ENCODE measurements at places on chromosomes 16 and 17. TPM values are rescaled to one million over a fixed set of nuclear protein-coding genes. Genes with fewer than 3 reads are reported as not detected.

CHMP1A gene
- 110 TPM for total RNA-seq

ADAD2 gene
- not detected for total RNA-seq

ZNF48 gene
- total RNA-seq = 10.9 TPM

OR3A3 gene
- not detected for total RNA-seq

DNA sequence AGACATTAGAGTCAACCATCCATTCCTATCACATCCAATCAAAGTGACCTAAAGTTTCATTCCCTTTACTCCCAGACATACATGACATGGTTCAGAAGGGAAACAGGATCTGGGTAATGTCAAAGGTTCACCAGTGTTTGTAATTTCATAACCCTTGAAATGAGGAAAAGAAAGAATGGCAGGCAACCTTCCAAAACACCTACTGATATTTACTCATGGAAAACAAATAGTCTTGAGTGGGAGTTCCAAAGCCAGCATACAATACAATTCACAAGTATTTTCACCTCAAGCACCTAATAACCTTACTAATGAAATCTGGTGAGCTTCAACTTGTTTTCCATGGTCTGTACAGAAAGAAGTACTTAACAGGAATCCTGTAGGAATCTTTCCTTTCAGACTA is 72.5 kb upstream of the AXIN2 start:
- DNase-seq = no peak

GRCh38 chr17:4769628-4770027 is 2.1 kb upstream of the TM4SF5 start:
- DNase-seq = peak; percentile 85

GRCh38 chr17:77893144-77894044 is 65.1 kb upstream of the TNRC6C start:
- DNase-seq = peak; percentile 44

DNA sequence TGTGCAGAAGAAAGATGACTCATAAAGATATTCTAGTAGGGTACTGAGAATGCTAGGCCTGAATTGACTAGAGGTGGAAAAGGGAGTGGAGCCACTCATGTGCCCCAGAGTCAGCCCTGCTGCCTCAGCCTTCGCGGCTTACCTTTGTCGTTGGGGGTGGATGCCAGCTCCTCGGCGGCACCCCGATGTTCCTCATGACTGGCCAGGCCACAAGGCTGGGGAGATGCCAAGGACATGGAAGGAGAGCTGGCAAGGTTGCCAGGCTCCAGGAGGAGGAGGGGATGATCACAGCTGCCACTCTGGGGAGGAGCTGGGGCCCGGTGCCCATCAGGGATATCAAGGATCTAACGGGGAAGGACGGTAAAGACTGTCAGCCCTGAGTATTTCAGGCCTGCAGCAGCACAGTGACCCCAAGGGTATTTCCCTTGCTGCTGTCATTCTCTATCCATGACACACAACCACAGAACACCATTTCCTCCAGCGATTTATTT is 9.7 kb upstream of the SLC35B1 start:
- DNase-seq = no peak

DNA sequence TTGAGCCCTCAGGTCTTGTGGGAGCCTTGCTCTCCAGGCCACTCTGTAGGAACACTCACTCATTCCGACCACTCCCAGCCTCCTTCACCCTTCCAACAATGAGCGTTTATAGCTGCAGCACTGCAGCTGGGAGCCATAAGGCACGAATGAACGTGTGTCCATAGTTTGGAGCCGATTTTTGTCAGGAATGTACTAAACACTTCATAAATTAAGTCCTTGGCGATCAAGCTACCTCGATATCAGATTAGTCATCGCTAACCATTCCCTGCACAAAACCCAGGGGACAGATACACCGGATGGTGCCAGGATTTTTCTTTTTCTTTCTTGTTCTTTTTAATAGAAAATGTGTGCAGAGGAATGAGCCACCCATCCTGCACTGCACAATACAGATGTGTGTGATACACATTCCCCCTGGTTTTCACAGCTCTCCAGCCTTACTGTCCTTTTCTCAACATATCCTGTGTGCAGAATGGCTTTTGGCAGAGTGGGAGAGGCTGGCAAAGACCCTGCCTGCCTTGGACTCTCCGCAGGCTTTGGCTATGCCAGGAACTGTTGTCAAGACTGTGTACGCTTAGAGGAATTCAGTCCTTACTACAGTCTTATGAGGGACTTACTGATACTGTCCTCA is 68.4 kb upstream of the ELAC2 start:
- DNase-seq = no peak

- DNase-seq = no peak
Observed at GRCh38 chr17:50015146-50015545, 20.1 kb upstream of the DLX3 start.

All from osteoblast (primary cell).